ENCODE measurements at places on chromosomes 1 and 21. TPM values are rescaled to one million over a fixed set of nuclear protein-coding genes. Genes with fewer than 3 reads are reported as not detected.

DNA sequence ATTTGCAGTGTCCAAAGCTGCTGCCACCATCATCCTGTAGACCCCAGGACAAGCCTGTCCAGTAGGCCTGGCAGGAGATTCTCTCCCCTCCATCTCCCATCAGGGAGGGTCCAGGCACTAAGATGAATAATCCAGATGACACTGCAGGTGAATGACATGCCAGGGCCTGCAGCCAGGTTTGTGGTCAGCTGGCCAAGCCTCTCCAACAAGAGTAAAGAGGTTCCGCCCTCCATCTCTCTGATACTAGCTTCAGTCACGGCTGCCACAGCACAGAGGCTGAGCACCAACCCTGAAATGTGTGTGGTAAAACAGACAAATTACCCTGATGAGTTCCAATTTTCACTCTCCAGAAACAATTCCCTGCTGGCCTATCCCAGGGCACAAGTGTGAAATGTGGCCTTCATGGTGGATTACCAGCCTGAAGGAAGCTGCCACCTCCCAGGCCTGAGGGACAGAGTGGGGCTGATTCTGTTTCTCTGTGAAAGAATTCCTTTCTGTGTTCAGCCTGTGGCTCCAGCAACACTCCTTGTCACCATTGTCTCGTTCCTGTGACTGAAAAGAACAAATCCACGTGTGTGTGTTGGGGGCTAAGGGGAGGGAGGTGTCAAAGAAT lies 19.9 kb upstream of the LHX4 start:
- DNase-seq: no peak

DNA sequence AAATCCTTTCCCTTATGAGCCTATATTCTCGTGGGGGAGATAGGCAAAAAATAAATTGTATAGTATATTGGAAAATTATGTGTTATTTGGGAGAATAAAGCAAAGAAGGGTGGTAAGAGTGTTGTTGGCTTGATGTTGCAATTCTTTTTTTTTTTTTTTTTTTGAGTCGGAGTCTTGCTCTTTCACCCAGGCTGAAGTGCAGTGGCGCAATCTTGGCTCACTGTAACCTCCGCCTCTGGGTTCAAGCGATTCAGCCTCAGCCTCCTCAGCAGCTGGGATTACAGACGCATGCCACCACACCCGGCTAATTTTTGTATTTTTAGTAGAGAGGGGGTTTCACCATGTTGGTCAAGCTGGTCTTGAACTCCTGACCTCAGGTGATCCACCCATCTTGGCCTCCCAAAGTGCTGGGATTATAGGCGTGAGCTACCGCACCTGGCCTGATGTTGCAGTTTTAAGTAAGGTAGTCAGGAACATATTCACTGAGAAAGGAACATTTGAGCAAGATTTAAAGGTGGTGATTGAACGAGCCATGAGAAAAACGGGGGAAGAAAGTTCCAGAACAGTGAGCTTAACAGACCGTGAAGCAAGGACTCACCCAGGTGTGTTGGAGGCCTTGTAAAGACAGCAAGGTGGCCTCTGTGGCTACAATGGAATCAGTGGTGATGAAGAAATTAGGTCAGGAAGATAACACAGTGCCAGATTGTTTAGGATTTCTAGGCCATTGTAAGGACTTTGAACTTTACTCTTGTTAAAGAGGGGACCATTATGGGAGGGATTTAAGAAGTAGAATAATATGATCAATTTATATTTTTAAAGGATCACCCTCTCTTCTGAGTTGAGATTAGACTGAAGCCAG lies 45.8 kb downstream of the RPRD2 start:
- no peak for DNase-seq

- DNase-seq: peak; percentile 59
Measured at GRCh38 chr1:184605941-184606340, 148.7 kb downstream of the EDEM3 start.

- no peak for DNase-seq
Measured at GRCh38 chr1:161720956-161721737, at the start of gene FCRLB. TSS of gene FCRLB (plus strand) at chr1:161721544. CDS start at chr1:161722673, 1,129 bp downstream.

DNA sequence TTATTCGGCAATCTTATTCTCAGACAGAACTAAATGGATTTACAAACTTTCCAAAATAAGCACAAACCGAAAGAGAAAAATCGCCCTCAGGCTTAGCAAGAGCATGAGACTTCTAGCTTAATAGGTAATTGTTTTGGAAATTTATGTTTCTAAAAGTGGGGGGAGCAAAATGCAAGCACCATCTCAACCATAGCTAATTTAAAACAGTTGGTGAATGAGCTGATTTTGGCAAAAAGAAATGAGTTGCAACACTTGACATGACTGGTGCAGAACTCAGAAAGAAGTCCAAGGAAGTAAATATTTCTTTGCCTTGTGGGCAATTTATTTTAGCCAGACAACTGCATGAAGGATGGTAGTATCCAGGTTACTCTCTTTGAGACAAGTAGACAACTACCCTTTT lies 71.5 kb upstream of the PTGFR start:
- DNase-seq: peak; percentile 5

TIAM1 gene
- total RNA-seq: 9.2 TPM

NUP133 gene
- total RNA-seq: 30.5 TPM

GRCh38 chr1:167273027-167273800 lies 52.5 kb downstream of the POU2F1 start:
- peak; percentile 8 for DNase-seq

- no peak for DNase-seq
Measured at GRCh38 chr1:160069460-160070231, at the start of gene KCNJ10. TSS of gene KCNJ10 (minus strand) at chr1:160070160. CDS start at chr1:160042532, 27,628 bp downstream.

GRCh38 chr1:157993147-157993917 lies at the start of gene KIRREL1:
TSS of gene KIRREL1 (plus strand) at chr1:157993645. CDS start at chr1:157993677, 32 bp downstream.
- DNase-seq: peak; percentile 65

Measured in IMR-90 (cell line).